Muscle of arm (tissue), 14 donors: ENCODE measurements at places on chromosomes 5 and 9.

GRCh38 chr5:149852641-149853330, 91.8 kb downstream of the PDE6A start:
- DNase-seq: peak; percentile 79

GRCh38 chr9:34600908-34601307, 11.0 kb downstream of the RPP25L start:
- DNase-seq: no peak

DNA sequence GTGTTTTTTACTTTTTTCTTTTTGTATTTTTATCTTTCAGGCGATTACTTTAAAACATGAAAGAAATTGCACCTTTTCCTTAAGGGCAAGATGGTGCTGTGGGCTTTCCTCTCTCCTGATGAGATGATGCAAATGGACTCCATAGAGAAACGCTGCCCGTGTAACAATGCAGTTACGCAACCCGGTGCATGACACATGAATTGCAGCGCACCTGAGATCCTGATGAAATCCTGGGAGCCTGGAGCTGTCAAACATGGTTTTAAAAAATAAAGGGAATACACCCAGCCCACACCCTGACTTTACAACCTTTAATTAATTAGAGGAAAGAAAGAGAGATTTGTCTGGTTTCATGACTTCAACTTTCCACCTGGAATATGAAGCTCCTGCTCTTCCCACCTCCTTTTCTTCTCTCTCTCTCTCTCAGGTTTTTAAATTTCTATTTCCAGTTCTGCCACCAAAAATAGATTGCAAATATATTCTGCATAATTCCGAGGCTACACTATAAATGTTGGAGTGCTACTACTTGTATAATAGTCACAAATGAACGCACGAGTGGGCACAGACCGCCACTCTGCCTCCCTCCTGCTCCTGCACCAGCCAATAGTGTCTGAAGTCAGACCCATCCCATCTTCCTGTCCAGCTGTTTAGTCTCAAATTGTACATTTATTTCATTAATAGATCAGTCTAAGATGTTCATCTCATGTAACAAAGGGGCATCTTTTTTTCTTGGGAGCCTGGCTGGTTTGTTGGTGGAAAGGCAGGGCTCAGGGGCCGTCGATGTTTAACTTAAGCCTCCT, 179.1 kb downstream of the AUH start:
- no peak for DNase-seq

- DNase-seq: no peak
Observed at GRCh38 chr9:114958021-114958843, 27.8 kb upstream of the TNFSF8 start.

DNA sequence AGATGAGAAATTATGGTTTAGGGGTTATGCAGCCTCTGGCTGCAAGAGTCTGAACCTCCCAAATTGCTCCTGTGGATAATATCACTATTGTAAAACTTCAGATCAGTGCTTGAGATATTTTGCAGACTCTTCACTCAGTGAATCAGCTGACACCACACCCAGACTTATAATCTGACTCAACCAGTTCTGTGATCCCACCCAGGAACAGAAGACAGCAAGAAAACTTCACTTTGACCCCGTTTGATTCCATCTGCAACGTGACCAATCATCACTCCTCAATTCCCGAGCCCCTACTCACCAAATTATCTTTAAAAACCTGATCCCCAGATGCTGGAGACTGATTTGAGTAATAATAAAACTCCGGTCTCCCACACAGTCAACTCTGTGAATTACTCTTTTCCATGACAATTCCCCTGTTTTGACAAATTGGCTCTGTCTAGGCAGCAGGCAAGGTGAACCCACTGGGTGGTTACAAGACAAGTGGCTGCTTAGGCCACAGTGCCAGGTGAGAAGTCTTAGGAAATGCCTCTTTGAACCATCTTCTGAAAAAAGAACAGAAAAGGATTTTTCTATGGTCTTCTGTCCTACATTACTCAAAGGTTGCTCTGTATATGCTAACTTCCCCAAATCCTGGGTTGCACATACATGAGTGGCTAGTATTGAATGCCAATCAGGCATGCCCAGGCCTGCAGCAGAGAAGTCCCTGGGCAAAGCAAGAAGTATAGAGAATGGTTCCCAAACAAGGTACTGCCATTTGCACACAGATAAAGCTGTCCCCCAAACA, 588.0 kb downstream of the PRELID2 start:
- DNase-seq: no peak

DNA sequence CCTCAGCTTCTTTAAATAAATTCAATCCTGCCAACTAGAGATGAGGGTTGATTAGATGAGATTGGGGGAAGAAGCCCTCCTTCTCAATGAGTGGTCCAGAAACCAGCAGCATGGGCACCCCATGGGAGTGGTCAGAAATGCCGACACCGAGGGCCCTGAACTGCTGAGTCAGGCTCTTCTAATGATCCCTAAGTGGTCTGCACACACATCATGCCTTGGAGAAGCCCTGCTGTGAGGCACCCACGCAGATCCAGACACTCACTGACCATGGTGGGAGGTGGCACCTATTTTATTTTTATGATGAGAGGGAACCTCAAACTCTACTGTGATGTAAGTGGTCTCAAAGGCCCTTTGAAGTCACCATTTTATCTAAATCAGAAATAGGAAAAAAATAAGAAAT, 72.3 kb upstream of the BOD1 start:
- no peak for DNase-seq

GRCh38 chr9:8943392-8943791, 1143.8 kb upstream of the DMAC1 start:
- DNase-seq: no peak

DNA sequence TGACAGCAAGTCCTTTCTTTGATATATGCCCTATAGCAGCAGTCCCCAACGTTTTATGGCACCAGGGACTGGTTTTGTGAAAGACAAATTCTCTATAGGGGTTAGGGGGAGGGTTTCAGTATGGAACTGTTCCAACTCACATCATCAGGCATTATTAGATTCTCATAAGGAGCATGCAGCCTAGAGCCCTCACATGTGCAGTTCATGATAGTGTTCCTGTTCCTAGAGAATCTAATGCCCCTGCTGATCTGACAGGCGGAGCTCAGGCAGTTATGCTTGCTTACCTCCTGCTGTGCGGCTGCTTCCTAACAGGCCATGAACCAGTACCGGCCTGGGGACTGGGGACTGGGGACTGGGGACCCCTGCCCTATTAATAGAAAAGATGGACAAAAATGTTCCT, 2.7 kb upstream of the RAPGEF6 start:
- DNase-seq: no peak

- no peak for DNase-seq
Observed at GRCh38 chr9:136059851-136060670, 35.0 kb downstream of the NACC2 start.

DNA sequence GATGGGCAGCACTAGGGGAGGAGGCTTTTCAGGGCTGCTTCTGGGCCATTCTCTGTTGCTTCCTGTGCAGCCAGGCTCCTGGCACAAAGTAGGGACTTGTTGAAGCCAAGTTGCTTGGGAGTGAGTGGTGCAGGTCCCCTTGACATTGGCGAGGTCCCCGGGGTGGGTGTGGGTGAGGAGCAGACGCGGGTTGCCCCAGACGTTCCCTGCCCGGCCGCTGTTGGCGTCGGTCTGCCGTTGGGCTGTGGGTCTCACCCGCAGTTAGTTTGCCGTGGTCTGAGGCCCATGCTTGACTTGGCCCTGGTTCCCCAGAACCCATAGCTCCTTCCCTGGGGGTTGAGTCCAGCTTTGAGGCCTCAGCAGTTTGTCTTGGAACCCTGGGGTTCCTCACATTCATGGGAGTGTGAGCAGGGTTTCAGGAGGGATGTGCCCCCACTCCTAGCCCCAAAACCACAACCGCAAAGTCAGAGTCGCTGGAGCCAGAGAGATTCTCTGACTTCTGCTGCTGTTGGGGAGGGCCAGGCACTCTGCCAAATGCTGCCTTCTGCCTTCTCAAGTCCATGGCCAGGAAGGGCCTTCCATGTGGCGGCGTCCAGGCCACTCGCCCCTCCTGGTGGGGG, 77.5 kb downstream of the RXRA start:
- DNase-seq: peak; percentile 65

- DNase-seq: no peak
Observed at GRCh38 chr9:78295731-78296130, 1.2 kb upstream of the PSAT1 start.

DNA sequence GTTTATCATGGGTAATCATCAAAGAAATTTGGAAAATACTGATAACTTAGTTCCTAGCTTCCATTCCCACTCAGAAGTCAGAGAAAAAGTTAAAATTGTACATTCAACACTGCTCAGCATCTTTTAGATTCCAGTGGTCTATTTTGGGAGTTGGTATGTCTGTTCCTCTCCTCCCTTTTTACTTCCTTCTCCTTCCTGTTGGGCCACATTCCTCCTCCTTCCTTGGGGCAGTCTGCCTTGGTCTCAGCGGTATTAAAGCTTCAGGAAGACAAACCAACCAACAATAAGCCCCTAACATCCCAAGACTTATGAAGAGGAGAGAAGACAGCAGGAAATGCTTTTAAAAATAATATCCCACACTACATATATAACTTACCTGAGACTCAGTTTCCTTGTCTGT, 49.9 kb upstream of the SSBP2 start:
- no peak for DNase-seq

DNA sequence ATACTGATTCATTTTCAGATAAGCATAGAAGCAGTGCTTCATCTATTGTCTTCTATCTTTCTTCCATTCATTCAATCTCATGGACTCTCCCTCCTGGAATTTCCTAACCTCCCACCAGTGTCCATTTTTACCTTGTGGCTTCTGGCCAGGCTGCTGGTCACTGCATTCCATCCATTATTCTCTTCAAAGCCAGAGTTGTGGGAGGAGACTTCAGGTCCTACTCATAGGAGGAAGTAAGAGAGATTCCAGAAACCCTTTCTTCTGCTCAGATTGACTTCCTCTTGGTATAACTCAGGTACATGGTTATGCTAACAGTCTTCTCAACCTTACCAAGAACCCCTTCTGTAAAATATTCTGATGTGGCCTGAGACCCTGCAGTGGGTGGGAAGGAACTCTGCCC, 153.3 kb upstream of the SLC12A2 start:
- no peak for DNase-seq
